ENCODE measurements at places on chromosomes 4 and X.

GRCh38 chrX:109931677-109932076 lies 71.2 kb upstream of the TMEM164 start:
- DNase-seq: no peak

- no peak for DNase-seq
Observed at GRCh38 chr4:118784776-118785175, 51.1 kb downstream of the SEC24D start.

DNA sequence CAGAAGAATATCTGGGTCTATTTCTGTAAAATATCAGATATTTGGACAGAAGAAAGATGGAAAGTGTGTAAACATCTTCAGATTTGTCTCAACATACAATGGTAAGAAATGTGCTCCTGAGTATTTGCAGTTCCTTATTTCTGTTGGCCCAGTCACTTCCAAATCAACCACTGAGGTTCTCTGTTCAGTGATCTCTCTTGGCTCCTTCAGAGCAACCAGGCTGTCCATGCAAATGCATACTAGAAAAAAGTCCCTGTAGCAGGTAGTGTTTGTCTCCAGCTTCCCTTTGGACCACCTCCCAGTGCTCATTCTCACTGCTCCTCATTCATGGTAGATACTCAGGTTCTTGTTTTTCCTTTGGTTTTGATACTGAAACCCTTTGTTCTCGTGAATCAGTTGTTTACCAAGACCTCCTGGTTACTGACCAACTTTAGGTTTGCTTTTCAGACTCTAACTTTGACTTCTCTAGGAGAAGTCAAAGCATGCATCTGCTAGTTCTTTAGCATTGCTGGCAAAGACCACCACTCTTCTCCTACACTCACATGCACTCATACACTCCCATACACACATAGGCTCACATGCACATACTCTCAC lies 28.8 kb downstream of the ASIC5 start:
- DNase-seq: no peak

DNA sequence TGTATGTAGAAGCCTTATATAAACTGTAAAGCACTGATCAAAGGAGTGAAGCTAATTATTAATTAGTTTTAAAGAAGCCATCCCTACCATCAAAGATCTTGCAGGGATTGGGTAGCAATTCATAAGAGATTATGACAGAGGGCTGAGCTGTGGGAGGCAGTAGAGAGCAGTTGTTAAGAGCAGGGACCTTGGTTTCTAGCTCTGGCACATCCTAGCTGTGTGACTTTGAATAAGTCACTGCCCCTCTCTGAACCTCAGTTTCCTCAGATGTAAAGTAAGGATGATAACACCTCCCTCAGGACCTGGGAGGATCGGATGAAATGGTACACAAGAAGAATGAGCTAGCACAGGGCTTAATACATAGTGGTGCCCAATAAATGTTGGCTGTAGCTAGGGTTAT lies 45.4 kb downstream of the APLN start:
- no peak for DNase-seq

All from PC-3 (cell line).